Renal cortical epithelial cell (primary cell): ENCODE measurements at places on chromosomes 2 and 18. TPM values are rescaled to one million over a fixed set of nuclear protein-coding genes. Genes with fewer than 3 reads are reported as not detected.

- peak; percentile 83 for DNase-seq
Observed at GRCh38 chr18:9422816-9423519, 52.3 kb upstream of the RALBP1 start.

- DNase-seq: no peak
Observed at GRCh38 chr2:172252154-172252553, 149.5 kb upstream of the DLX2 start.

DNA sequence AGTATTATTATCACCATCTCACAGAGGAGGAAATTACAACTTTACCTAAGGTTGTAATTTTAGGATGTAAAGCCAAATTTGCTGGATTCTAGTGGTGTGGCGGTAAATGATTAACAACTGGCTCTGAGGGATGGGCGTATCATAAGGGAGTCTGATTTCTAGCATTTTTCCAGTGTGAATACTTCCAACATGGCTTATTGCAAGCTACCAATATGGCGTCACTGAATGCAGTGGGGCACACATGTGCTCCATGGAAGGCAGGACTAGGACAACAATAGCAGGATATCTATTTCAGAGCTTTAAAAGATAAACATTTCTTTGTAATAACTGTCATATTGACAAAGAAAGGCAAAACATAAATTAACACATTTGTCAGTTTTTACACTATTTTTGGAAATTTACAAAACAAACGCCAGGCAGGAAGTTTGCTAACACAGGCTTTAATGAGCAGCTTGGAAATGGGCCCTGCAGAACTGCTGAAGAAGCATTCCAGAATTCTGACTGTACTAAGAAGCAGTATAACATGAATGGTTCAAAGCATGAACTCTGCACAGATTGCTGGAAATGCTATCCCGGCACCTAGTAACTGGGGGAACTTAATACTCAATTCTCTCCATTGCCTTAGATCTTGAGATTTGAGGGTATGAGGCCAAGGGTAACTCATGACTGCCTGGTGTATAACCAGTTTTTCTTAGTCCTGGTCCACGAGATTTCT, 439.3 kb upstream of the MAP2 start:
- peak; percentile 55 for DNase-seq

SYT4 gene
- total RNA-seq: not detected in 2 replicates

KCNIP3 gene
- total RNA-seq: 47.4 and 127 TPM in 2 replicates

MYCN gene
- not detected in 2 replicates for total RNA-seq

MYL1 gene
- not detected in 2 replicates for total RNA-seq
